CD4-positive, alpha-beta T cell treated with Interleukin-10 for 1 hour (primary cell): ENCODE measurements at places on chromosomes 6 and 20.

DNA sequence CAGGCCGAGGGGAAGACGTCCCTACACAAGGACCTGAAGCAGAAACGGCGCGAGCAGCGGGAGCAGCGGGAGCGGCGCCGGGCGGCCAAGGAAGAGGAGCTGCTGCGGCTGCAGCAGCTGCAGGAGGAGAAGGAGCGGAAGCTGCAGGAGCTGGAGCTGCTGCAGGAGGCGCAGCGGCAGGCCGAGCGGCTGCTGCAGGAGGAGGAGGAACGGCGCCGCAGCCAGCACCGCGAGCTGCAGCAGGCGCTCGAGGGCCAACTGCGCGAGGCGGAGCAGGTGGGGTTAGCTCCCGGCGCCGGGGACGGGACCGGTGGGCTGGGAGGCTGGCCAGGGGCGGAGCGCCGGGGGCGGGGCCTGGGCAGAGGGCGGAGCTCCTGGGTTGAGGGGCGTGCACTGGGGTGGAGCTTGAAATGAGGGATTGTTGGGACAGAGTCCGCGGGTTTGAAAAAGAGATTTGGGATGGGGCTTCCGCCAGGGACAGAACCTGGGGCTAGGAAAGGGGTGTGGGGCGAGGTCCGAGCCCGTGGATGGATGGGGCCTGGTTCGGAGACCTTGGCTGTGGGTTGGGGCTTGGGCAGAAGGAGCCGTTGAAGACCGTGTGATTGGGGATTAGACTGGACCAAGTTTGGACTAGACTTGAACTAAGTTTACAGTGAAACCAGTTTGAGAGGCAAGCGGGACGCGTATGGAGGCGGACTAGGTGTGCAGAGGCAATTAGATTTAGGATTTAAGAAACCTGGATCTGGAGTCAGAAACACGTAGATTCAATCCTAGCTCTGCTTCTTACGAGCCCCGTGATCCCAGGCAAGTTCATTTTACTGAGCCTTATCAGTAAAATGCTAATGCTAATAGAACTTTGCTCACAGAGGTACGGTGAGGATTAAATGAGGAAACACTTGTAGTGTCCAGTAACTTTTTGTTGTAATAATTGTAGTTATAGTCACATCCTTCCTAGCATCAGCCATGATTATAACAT is 20.9 kb downstream of the DEF6 start:
- no peak for DNase-seq

GRCh38 chr20:19115581-19115980 is 96.9 kb upstream of the SLC24A3 start:
- no peak for DNase-seq

- DNase-seq, result peak; percentile 82
Observed at GRCh38 chr6:89371849-89372505, 19.5 kb upstream of the UBE2J1 start.

DNA sequence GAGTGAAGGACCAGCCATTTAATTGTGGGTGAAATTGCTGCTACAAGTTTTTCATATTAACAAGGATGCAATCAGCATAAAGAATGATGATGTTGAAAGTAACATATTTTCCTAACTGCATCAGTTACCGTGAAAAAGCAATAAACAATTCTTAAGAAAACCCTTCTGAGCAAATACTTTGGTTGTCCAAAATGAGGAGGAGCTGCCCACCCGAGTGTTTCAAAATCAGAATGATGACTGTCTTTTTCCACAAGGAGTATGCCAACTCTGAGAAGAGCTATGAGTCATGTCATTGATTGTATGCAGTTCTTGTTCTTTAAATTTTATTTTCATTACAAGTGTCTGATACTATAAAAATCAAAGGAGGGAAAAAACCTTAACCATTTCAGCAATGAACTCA is 470.5 kb downstream of the COL12A1 start:
- no peak for DNase-seq

GRCh38 chr6:6586671-6587526 is 1.6 kb upstream of the LY86 start:
- no peak for DNase-seq

DNA sequence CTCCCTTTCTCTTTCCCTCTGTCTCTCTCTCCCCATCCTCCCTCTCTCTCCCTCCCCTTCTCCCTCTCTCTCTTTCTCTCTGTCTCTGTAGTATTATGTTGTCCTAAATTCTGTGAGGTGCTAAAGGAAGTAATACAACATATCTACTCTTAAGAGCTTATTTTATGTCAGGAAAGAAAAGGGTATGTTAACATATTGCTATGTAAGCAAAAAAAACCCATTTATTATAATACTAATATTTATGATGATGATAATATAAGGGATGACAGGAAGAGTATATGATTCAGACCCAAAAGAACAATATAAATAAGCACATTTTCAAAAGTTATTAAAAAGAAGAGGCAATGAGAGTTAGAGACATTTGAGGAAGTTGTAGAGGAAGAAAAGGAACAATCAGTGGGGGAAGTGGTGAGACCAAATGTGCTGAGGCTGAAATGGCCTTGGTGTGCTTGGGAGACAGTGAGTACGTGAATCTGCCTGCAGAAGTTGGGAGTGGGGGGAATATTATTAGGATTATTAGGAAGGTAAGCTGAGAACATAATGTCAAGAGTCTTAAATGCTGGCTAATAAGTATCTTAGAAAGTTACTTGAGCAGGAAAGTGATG is 303.6 kb upstream of the FERMT1 start:
- no peak for DNase-seq

- DNase-seq, result no peak
Observed at GRCh38 chr20:7734216-7734615, 206.0 kb downstream of the HAO1 start.

GRCh38 chr6:15755526-15755925 is 92.7 kb upstream of the DTNBP1 start:
- DNase-seq, result no peak

- no peak for DNase-seq
Observed at GRCh38 chr6:44800784-44801592, 413.5 kb downstream of the CDC5L start.

DNA sequence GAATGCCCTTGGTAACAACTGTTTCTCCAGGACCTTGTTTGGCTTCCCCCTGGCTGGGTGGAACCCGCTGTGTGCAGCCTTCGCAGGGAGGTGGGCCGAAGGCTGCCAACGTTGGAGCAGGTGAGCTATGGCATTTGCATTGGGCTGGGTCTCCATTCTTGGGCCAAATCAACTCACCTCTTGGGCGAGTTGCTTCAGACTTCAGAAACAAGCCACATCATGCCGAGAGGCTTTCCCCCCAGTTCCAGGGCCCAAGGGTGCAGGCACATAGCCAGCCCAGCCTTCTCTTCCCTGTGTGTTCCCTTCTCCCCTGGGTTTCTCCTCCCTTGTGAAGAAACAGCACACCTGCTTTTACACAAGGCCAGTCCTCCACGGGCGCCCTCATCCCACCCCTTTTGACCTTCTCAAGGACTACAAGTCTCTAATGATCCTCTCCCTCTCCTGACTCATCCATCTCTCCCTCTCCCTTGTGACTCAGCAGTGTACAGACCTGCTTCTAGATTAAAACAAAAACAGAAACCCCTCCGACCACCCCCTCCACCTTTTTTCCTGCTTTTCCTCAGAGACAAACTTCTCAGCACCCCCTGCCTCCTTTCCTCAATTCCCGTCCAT is 41.6 kb downstream of the FAM209B start:
- no peak for DNase-seq

- no peak for DNase-seq
Observed at GRCh38 chr6:36056178-36056577, 28.6 kb downstream of the MAPK14 start.

GRCh38 chr20:32189691-32190615 is 17.6 kb downstream of the PLAGL2 start:
- DNase-seq, result peak; percentile 41

DNA sequence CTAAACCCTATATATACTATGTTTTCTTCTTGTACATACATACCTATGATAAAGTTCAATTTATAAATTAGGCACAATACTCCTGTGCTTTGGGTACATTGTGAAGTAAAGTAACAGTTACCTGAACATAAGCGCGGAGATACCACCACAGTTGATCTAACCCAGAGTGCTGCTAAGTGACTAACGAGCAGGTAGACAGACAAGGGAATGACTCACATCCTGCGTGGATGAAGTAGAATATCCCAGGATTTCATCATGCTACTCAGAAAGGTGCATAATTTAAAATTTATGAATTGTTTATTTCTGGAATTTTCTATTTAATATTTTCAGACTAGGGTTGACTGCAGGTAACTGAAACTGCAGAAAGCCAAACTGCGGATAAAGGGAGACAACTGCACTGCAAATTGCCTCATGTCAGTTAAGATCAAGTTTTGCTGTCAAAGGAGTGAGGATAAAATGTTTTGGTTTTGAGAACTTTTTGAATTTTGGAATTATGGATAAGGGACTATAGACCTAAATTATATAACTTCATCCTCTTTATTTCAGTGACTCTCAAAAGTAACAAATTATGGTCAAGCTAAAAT is 14.4 kb downstream of the MKKS start:
- DNase-seq, result no peak

- no peak for DNase-seq
Observed at GRCh38 chr6:115441651-115442050, 619.0 kb downstream of the FRK start.

- DNase-seq, result no peak
Observed at GRCh38 chr6:82614518-82614917, 250.9 kb downstream of the TPBG start.

GRCh38 chr20:23298926-23299672 is 51.5 kb upstream of the NXT1 start:
- DNase-seq, result no peak

DNA sequence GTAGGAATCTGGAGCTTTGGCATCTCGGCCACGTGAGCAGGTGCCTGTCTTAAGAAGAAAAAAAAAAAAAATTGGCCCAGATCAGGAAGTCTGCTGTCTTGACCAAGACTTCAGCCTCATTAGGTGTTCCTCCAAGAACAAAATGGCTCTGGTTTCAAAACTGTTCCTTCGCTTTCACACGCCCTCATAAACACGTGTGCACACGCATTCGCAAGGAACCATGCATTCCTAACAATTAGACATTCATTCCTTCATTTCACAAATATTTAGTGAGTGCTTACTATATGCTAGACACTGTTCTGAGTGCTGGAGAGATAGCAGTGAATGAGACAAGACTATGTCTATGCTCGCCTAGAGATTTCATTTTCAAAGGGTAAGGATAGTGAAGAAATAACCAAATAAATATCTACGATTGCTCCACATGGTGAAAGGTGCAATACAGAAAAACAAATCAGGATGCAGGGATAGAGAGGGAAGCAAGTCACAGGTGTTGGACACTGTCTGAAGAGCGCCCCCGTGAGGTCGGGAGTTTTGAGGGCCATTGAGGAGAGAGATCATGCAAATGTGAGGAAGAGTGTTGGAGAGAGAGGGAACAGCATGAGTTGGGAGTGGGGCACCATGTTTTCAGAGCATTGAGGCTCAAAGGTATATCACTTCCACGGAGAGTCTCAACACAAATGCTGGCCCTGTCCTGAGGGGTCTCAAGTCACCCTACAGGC is 53.3 kb downstream of the CCDC170 start:
- no peak for DNase-seq

GRCh38 chr6:155084431-155085123 is 89.5 kb downstream of the TIAM2 start:
- DNase-seq, result no peak

DNA sequence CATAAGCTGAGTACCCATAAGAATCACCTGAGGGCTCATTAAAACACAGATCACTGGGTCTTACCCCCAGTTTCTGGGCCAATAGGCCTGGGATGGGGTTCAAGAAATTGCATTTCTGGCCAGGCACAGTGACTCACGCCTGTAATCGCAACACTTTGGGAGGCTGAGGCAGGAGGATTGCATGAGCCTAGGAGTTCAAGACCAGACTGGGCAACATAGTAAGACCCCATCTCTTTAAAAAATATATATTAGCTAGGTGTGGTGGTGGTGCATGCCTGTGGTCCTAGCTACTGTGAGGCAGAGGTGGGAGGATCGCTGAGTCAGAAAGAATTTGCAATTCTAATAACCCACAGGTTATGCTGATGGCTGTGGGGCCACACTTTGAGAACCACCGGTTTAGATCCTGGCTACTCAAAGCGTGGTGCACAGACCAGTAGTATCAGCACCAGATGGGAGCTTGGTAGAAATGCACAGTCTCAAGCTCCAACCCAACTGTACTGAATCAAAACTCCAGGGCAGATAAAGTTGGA is 2.0 kb downstream of the CCM2L start:
- DNase-seq, result no peak

GRCh38 chr20:1272368-1273100 is 6.4 kb downstream of the SNPH start:
- no peak for DNase-seq

DNA sequence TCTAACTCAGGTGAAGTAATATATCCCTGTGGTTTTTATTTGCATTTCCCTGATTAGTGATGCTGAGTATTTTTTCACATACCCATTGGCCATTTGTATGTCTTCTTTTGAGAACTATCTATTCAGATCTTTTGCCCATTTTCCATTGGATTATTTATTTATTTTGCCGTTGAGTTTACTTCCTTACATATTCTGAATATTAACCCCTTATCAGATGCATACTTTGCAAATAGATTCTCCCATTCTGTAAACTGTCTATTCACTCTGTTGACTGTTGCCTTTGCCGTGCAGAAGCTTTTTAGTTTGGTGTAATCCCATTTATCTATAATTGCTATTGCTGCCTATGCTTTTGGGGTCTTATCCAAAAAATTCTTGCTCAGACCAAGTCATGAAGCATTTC is 336.9 kb downstream of the BTBD9 start:
- no peak for DNase-seq

- DNase-seq, result no peak
Observed at GRCh38 chr20:59817406-59817805, 116.0 kb downstream of the SYCP2 start.

GRCh38 chr6:76790045-76790796 is 673.1 kb downstream of the HTR1B start:
- DNase-seq, result no peak

DNA sequence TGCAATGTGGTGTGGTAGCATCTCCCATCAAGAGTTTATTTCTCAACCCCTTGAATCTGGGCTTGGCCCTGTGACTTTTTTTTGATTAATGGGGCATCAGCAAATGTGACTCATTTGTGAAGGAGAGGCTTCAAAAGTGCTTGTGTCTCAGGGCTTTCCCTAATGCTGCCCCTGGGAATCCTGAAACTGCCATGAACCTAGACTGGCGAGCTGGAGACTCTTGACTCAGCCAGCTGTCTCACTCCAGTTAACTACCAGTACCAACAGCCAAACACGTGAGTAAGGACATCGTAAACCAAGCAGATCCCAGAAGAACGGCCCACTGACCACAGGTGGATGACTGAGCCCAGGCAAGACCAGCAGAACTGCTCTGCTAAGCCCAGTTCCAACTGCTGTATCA is 72.8 kb upstream of the ADTRP start:
- DNase-seq, result no peak

DNA sequence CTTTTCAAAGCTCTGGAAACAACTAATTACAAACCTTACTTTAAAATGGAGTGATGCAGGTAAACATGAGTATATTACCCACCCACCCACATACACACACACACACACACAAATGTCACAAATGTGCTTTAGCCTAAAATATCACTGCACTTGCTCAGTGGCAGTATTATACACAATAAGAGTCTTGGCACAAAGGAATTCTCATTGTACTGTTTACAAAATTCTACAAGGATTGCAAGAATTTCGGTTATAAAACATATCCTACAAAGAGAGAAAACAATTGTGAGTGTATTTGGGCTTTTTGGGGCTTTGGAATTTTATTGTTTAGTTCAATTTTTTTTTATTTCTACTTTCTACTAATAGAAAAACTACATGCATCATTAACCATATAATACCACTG is 113.2 kb upstream of the BEND6 start:
- no peak for DNase-seq
